Esophagus squamous epithelium (tissue), 5 donors: ENCODE measurements at places on chromosomes 12 and 14. TPM values are rescaled to one million over a fixed set of nuclear protein-coding genes. Genes with fewer than 3 reads are reported as not detected.

- no peak for DNase-seq
These were observed 55.6 kb upstream of the PTHLH start for GRCh38 chr12:28027947-28028724.

DNA sequence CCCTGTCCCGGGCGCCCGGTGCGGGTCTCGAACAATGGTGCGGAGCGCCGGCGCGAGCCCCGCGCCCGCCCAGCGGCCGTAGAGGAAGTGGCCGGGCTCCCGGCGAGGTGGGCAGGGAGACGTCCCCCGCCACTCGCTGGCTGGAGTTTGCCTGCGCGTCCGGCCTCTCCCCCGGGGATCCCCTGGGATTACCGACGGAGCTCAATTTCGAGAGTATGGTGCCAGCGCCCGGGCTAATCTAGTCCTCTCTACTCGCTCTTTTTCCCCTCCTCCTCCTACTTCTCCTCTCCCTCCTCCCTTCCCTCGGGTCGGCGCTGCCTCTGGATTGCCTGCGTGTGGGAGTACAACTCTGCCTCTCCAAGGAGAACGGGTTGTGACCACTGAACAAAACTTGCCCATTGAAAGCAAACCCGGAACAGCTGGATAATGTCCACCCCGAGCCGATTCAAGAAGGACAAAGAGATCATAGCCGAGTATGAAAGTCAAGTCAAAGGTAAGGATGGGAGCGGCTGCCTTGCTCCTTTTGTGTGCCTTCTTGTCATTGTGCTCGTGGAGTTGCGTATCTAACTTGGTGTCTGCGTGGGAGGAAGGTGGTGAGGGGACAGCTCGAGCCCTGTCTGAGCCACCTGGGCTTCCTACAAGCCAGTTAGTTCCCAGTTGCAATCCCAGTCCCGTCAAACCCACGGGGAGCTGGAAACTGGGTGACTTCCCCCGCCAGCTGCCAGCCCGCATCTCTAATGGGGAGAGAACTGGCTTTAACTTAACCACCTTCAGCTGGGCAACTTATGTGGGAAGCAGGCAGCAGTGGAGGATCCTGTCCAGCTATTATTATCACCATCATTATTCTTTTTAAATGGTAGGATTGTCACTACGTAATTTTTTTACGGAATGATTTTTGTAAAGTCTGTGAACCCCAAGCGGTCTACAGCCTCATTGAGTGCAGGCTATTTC lies at the start of gene SRGAP1:
SRGAP1 (plus strand) TSS at position 310 of the 951 bp plus-strand sequence; CDS start at position 427, 117 bp downstream.
- no peak for DNase-seq

GRCh38 chr12:57726884-57727757 lies 11.4 kb downstream of the AGAP2 start:
- no peak for DNase-seq

- DNase-seq: no peak
These were observed 14.6 kb downstream of the CFAP54 start for GRCh38 chr12:96503976-96504375.

- no peak for DNase-seq
These were observed 1.1 kb upstream of the UBC start for GRCh38 chr12:124915239-124916236.

GRCh38 chr12:123427036-123427769 lies 9.3 kb downstream of the RILPL2 start:
- DNase-seq: no peak

DNA sequence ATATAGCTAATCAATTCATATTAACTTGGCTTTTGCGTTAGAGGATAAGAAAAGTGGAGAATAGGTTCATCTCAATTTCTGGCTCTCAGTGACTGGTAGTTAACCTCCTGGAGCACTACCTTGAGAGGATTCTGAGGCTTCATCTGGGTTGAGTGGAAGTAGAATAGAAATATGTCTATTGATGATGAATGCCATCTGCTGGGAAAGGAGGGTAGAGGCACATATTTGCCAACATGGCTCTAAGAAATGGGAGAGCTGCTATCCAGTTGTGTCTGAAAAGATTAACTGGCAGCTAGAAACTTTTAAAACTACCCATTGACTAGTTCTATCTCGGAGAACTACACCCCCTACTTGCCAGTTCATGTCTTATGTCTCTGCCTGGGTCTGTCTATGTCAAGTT lies 530.1 kb downstream of the NRXN3 start:
- DNase-seq: no peak

DNA sequence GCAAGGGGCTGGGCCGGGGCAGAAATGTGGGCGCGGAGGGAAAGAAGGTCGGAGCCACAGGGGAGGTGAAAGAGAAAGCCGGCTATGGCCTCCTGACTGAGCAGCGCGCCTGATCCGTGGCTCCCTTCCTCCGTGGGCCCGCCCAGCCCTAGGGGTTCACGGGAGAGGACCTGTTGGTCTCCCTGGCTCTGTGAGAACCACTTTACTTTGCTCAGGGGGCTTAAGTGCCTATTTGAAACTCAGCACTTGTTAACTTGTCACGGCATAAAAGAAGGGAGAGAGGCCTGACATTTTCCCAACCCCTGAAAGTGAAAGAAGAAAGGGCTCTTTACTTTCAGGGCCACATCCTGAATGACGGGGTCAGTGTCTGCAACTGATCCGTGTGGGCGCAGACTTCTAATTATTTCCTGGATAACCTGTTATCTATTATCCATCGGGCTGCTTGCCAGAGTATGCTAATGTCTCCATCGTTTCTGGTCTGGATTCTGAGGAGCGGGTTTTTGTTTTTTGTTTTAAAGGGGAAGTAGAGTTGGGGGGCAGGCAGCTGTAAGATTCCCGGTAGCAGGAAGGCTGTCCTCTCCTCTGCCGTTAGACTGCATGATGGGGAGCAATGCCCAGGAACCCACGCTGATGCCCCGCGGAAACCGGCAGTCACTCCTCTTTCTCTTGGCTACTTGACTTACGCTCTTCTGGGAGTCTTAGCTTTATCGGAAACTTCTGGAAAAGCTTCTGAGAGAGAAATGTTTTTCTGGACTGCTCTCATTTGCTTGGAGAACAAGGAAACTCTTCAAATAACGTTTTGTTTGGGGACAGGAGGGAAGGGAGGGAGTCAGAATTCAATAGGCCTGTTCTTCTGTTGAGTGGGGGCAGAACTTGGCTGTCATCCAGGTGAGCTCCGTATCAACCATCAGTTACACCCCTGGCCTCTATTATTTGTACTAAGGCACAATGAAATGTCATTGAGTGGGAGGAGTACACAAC lies 127.7 kb upstream of the MAX start:
- no peak for DNase-seq

DNA sequence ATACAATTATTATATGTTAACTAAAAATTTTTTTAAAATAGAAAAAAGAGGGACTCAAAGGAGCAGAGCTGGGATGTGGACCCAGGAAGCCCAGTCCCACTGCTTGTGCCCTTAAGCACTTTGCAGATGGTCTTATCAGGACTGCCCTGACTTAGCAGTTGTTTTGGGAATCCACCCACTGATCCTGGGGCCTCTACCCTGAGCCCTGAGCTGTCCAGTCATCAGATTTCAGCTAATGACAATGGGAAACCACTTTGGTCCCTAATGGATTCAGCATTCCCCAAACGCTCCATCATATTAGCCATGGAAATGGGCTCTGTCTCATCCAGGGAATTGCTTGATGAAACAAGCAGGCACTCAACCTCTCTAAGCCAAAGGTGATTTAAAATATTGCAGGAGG lies 22.5 kb upstream of the WSCD2 start:
- no peak for DNase-seq

- DNase-seq: no peak
These were observed 1.4 kb downstream of the ZNF385A start for GRCh38 chr12:54383041-54383609.

DNA sequence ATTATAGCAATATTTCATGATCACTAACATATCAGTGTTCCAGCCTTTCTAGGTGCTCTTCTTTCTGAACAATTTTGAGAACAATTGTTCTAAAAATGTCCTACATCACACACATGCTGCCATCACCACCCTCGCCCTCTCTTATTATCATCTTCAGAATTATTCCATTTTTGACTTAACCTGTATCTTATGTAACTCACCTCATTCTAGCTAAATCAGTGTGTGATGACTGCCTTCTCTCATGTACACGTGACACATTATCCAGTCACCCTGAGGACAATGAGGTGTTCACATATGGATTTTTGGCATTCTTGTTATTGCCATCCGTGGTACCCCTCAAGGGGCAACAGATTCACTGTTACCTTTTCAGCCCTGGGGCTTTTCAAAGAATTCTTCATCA lies 87.3 kb downstream of the RFX4 start:
- no peak for DNase-seq

DNA sequence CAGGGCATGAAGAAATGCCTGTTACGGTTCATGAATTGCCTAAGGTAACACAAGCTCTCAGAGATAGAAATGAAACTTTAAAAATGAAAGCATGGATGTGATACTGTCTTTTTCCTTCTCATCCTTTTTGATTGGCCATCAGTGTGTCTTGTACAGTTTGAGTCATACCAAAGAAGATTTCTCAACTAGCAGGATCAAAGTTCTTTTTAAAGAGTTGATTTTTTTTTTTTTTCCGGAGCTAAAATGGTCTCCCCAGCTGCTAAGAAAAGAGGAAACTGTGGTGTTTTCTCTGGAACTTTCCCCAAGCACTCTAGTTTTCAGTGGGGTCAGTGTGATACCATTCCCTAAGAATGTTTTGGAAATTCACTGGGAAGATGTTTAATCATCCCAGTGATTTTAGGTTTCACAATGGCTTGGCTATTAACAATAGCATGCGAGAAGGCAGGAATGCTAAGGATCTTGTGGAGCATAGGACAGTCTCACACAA lies 105.0 kb downstream of the ETNK1 start:
- no peak for DNase-seq

- DNase-seq: no peak
These were observed 17.3 kb downstream of the EMG1 start for GRCh38 chr12:6987956-6988553.

- no peak for DNase-seq
These were observed 37.3 kb upstream of the RAP1B start for GRCh38 chr12:68573406-68573805.

- DNase-seq: no peak
These were observed 114.2 kb downstream of the STXBP6 start for GRCh38 chr14:24935796-24936195.

DNA sequence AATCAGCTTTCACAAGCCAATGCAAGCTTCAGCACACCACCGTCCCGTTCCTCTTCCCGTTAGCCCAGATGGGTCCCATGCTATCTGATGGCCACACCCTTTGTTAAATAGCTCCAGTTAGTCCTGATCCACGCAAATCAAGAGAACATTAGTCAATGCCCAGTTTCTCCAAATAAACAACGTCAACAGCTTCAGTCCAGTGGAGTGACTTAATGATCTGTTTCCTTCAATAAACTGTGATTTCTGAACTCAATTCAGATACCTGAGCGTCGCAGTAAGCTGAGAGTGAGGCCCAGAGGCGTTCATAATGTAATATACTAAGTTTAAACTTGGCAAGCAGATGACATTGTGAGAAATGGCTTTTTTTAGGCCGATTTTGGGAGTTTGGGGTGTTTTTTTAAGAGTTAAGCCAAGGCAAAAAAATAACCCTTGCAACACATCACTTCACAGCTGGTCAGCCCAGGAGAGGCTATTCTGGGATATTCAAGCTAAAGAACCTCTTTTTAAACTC lies 112.3 kb downstream of the ZFP36L1 start:
- no peak for DNase-seq

DNA sequence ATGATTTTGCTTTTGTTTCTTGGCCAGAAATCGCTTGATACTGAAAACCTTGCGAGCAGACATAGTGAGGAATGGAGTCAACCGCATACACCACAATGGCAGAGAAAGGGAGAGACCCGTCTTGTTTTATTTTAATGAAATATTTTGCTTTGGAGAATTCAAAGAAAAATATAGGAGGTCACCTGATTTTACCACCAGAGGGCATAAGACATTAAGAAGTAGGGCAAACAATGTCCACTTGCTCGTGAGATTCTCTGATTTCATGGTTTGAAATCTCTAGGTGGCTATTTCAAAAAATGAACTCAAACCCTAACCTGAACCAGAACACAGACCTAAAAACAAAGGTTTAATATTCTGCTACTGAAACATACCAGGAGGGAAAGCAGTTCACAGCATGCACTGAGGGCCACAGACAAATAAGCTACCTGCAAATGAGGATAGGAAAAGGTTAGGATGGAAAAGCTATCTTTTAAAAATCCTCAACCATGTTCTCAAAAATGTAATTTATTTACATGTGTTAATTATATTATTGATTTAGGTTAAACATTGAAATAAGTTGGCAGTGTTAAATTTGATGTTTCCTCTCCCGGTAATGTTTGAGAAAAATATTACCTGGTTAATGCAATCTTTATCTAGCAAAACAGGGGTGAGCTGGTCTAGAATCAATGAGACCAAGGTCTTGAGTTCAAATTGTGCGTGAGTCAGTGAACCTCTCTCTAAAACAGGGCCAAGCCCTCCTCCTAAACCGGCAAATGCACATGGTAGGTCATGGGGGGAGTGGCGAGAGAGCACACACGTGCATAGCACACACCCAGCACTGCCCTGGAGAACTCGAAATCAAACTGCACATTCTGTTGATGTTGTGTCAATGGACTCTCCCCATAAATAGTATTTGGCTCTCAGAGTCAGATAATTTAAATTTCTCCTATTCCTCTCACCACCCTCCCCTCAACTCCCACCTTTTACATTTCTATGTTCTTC lies 12.5 kb downstream of the IFNG-AS1 start:
- DNase-seq: no peak

DNA sequence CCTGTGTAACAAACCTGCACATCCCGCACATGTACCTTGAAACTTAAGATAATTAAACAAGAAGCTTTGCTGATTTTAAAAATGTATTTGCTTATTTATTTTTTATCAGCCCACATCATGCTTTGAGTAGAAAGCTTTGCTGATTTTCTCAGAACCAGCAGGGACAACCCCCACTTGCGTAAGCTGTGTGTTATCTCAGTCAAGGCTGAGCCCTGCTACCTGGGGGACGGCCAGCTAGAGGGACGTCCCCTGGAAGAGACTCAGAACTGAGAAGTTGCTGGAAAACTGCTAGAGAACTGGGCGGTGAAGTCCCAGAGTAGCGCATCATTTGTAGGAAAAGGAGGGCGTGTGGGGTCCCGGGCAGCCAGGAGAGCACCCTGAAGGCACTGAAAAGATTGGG lies 4.1 kb upstream of the PLEK2 start:
- no peak for DNase-seq

DNA sequence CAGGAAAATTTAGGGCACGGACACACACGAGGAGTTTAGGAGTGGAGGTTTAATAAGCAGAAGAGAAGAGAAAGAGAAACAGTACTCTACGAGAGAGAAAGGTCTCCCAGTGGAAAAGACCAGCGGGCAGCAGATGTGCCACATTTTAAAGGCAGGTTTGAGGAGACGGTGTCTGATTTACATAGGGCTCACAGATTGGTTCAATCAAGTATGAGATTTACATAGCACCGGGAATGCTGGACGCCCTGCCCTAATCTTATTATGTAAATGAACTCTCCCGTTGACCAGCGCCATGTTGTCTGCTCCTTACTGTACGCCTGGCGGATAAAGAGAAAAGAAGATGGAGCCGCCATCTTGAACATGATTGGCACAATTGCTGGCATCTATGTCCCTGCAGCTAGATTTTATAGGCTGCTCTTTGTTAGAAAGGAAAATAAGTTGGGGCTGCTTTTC lies 17.9 kb downstream of the NFKBIA start:
- no peak for DNase-seq

GRCh38 chr14:75280831-75281653 lies 2.4 kb downstream of the FOS start:
- no peak for DNase-seq

The MAP3K9 gene
- 34.0 TPM for total RNA-seq

The GAS2L3 gene
- total RNA-seq: 3.1 TPM

The EML1 gene
- total RNA-seq: 11.5 TPM

The FSCB gene
- not detected for total RNA-seq

The OR6C68 gene
- total RNA-seq: not detected

The CNTN1 gene
- total RNA-seq: 8.0 TPM

The SERPINA12 gene
- not detected for total RNA-seq
